ENCODE measurements at places on chromosomes 1 and 21. TPM values are rescaled to one million over a fixed set of nuclear protein-coding genes. Genes with fewer than 3 reads are reported as not detected.

DNA sequence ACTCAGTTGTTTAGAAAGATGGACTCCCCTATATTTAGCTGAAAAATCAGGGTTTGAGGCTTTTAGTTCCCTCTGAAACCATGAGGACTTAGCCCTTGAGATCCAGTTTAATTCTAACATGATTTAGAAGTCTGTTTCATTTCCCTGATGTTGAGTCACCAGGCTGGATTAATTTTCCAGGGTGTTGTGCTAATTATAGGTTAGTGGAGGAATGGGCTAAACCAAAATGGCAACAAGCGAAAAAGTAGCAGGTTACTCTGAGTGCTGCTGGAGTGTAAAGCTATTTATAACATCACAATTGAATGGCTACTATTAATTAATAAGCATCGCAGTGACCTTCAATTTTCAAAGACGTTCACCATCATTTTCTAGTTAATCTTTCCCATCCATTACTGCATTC lies 15.5 kb upstream of the USP24 start:
- DNase-seq = peak; percentile 65

- no peak for DNase-seq
These were observed 155.4 kb downstream of the SMYD3 start for GRCh38 chr1:246351721-246352120.

ELAPOR1 gene
- total RNA-seq = 0.84 TPM

BARHL2 gene
- total RNA-seq = not detected

Measured in M059J (cell line).